SW 1271 (cell line): ENCODE measurements at places on chromosomes 4 and X.
A peak's percentile ranks its signal among the peaks of the same experiment; 100 is the strongest.

DNA sequence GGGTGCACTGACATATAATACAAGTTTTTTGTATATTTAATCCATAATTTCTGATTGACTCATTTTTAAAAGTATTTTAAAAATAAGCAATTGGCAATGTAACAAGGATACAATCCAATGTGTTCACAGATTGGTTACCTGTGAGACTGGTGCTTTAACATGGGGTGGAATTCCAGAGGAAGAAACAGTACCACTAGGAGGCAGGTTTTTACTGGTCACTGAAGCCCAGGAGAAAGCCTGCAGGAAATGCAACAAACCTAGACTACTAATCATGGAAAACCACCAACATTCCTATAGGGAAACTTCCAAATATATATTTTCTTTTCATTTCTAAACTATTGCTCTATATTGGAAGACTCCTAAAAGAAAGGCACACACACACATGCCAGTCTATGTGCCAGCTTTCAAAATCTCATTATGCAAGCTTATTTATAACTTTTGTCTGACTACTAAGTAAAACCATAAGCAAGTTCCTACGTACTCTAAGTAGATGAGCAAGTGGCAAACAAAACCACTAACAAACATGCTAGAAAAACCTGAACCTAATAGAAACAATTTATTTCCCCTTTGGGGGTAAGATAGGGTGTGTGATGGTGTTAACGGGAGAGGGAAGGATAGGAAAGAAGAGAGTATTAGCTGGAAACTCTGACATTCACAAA is 19.2 kb downstream of the G3BP2 start:
- DNase-seq: peak; percentile 28

GRCh38 chr4:26220696-26221095 is 100.1 kb upstream of the RBPJ start:
- no peak for DNase-seq

DNA sequence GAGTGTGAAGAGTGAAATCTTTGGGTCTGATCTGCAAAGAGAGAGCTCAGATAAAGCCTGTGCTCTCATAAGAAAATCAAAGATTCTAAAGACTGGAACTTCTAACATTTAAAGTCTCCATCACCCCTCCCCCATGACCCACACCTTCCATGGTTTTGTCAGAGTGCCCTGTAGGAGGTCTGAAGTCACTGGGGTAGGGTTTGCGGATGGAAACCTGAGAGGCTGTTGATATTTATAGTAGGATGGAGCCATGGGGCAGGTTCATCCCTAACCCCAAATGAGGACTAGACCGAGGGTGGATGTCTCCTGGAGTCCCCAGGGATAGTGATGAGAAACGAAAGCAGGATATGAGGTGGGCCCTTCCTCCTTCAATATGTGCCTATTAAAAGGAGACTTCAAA is 28.4 kb upstream of the NLGN4X start:
- DNase-seq: no peak

DNA sequence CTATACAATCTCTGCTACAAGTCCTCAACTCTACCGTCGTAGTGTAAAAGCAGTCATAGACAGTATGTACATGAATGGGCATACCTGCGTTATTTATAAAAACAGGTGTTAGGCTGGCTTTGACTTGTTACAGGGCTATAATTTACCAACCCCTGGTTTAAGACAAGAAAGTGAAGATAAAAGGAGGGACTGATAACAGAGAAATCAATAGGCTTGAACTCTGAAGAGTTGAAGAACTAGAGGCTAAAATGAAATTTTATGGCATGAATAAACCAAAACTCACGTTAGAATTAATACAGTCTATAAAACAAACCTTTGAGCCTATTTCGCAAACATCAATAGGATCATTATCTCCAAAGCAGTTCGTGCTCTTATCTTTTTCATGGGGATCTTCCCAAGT is 36.2 kb downstream of the PPA2 start:
- DNase-seq: no peak

GRCh38 chr4:153189016-153189801 is 15.0 kb upstream of the TRIM2 start:
- DNase-seq: no peak

- peak; percentile 1 for DNase-seq
Observed at GRCh38 chr4:173494013-173494970, 35.7 kb downstream of the HAND2 start.

DNA sequence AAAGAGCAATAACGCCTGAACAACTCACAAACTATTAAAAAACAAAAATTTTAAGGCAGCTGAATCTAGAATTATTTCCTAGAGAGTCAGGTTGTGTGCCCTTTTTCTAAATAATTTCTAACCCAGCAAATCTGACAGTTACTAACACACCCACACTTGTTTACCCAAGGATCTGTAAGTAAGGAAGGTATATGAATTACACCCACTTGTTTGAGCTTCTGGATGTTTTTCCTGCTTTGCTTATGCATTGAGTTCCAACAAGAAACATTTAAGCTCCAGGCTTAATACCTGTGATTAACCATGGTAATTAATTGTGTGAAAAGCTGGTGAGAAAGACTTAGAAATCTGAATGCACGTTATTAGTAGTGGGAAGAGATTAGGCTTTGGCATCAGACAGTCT is 1.5 kb downstream of the NIPAL1 start:
- no peak for DNase-seq

DNA sequence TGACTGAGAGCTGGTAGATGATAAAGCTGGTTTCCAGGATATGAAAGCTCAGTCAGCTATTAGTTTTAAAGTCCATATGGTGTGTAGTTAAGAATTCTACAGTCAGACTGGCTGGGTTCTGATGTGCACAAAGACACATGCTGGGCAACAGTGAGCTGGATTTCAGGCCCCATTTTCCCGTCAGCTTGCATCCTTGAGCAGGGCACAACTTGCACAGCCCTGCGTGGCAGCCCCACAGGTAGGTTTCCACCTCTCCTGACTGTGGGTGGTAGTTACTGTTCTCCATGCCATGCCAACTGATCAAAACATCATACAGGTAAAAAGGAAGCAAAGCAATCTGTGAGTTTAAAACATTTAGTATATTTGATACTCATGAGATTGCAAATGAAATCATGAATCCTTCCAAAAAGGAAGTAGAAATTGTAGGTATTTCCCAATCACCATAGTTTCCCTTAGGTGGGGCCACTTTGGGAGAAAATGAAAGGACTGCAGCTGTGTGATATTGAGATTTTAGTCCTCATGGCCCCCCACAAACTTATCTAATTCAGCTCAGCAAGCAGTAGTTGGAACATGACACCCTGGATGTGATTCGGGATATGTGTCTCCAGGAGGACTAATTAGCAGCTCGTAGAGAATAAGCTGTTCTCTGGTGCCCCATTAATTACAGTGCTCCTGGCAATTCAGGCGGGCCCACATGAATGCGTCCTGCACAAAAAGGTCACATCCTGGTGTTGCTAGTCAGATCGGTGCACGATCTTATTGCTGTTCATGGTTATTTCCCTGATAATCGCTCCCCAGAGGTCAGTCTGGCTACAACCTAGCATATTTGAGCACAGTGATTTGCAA is 42.4 kb upstream of the NOCT start:
- DNase-seq: no peak

- no peak for DNase-seq
Observed at GRCh38 chr4:47913330-47913729, 1.1 kb downstream of the NFXL1 start.

- DNase-seq: no peak
Observed at GRCh38 chr4:23720556-23720955, 169.3 kb downstream of the PPARGC1A start.

GRCh38 chr4:81808011-81808672 is 336.4 kb upstream of the RASGEF1B start:
- DNase-seq: no peak

DNA sequence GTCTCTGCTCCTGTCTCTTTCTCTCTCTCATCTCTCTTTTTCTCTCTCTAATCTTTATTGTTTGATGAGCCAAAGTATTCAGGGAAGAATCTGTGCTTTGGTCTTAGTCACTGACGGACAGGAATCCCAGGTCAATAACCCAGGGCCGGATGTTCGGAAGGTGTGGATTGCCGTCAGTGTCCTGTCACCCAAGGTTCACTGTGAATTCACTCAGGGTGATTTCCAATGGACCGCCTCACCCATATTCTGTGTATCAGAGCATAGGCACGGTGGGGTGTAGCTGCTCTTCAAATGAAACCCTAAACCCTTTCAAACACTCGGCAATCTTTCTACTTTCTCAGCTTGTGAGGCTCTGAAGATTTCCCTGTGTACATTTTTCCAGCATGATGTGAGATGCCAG is 144.6 kb upstream of the GPC4 start:
- DNase-seq: no peak

DNA sequence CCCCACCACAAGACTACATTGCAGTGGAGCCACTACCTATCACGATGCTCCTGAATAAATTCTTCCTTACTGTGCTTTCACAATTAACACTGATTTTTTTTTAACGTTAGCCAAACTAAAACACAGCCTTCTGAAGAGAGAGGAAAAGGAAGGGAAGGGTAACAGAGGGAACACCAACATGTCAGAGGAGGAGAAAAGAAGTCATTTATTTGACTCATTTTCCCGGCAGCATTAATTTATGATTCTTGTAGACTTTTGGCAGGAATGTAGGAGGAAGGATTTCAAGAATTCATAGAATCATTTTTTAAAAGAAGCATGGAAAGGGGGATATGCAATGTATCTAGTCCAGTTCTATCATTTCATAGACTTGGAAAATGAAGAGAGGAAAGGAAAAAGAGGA is 74.3 kb upstream of the IQCM start:
- DNase-seq: no peak

DNA sequence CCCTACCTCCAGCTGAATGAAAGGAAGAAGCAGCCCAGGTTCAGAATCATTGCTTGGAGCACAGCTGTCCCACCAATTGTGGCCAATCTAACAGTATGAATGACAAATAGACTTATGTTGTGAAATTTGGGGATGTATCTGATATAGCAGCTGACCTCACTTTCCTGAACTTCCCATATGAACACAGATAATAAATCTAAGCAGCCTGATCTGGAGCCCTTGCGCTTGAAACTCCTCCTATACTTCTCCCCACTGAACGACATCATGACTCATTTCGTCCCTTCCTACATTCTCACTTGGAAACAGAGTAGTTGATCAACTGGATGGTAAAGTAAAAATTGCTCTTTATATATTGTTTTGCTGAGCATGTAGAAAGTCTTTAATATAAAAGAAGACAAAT is 24.2 kb upstream of the AMELX start:
- DNase-seq: no peak

GRCh38 chr4:148740701-148741100 is 298.5 kb upstream of the NR3C2 start:
- DNase-seq: no peak

DNA sequence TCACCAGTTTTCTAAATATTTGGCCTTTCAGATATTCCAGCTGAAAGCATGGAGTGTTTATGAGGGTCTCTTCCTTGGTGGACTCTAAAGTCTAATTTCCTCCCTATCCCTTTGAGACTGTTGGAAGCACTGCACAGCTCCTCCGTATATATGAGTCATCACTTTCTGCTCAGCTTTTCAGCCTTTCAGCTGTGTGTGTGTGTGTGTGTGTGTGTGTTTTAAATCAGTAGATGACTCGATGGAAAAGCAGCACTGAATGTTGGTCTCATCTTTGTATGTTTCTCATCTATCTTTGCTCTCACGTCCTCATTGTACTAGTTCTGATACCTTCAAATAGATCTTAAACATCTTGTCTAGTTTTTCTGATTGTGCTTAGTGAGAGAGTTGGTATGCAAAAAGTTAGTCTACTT is 81.6 kb downstream of the ZFX start:
- no peak for DNase-seq

DNA sequence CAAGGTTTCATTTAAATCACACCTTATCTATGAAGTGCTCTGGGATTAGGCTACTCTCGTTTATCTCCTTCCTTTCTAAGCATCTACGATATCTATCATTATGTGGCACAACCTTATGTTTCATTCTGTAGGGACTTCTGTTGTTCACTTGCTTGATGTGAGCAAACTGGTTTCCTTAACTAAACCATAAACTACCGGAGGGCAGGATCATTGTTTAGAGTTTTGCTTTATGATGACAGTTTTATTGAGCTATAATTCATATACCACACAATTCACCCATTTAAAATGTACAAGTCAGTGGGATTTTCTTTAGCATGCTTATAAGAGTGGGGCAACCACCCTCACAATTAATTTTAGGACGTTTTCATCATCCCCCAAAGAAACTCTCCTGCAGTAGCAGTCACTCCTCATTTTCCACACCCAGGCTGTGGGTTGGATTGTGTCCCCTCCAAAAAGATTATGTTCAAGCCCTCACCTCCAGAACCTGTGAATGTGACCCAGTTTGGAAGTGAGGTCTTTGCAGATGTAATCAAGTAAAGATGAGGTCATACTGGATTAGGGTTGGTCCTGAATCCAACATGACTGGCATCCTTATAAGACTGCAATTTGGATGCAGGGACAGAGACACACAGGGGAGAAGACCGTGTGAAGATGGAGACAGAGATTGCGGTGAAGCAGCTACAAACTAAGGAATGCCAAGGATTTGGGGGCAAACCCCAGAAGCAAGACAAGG is 42.1 kb upstream of the SH3RF1 start:
- DNase-seq: no peak

GRCh38 chr4:145533001-145533400 is 51.3 kb downstream of the SMAD1 start:
- no peak for DNase-seq

DNA sequence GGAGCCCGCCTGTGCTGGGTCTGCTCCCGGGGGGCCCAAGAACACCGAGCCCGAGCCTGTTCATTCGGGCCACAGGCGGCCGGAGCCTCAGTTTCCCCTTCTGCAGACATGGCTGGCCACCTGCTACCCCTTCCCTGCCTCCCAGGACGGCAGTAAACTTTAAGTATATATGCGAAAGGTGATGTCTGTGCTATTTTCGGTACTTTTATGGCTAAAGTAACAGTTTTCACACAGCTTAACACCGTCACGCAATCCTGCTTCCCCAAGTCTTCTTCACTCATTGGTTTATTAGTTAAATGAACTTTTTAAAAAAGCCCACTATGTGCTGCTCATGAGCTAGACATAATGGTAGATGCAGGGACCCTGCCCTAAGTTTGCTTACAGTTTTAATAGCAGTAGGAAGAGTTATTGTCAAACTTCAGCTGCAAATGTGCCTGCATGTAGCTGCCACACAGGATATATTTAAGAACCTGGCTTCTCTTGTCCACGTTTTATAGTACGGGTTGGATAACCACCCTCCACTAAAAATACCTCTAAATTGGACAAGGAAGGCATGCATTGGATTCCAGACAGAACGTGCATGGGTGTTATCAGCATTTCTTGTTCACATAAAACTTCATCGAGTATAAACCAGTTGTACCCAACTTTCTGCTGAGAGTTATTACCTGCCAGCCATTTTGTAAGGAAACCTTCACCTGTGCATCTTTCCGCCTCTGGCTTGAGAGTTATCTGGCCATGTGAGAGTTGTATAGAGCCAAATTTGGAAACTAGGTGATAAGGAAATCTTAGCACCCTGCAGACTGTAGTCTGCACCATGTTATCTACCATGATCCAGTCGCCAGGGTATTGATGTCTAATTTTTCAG is 741 bp downstream of the ANAPC4 start:
- no peak for DNase-seq

GRCh38 chrX:115939070-115939469 is 231.5 kb upstream of the AGTR2 start:
- DNase-seq: no peak
